ENCODE measurements at places on chromosomes 5 and 9.

GRCh38 chr9:21680590-21680989 lies 121.8 kb upstream of the MTAP start:
- H3K4me1 ChIP-seq: no peaks in the 10 kb centered on the region
- no peak overlapping the region for H3K4me3 ChIP-seq
- H3K27me3 ChIP-seq: peaks cover 3% of the 10 kb centered on the region
- no peak for DNase-seq

DNA sequence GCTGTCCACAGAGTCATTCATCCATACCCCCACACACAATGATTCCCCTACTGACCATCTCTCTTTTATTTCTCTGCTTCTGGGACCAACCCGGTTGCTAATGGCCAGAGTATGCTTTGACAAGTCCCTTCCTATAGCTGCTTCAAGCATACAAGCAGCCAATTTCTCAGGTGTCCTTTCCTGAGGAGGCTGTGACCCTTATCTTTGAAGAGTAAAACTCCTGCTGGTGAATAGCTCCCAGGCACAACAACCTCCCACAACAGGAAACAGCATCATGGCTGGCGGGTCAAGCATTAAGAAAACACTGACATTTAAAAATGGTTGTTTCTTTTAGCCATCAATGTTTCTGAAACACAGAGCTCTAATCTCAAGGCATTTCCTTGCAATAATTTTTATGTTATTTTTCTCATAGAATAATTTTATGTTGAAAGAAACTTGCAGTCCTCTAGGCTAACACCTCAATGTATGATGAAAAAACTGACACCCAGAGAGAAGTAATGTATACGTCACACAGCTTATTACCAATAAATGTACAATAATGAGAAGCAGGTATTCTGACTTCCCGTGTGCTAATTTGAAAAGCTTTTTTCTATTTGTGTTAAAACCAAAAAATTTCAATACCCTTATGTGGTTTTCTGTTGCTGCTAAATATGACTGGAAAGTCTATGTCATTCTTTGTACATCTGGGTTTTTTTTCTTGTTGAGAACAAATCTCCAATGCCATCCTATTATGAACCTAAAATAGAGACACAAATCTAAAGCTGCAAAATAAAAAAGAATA lies 7.5 kb upstream of the PAM start:
- no peaks in the 10 kb centered on the region for H3K4me1 ChIP-seq
- H3K4me3 ChIP-seq: no peak overlapping the region

GRCh38 chr9:6219981-6220380 lies 4.4 kb downstream of the IL33 start:
- no peaks in the 10 kb centered on the region for H3K36me3 ChIP-seq
- DNase-seq: no peak
- H3K27me3 ChIP-seq: peaks cover 4% of the 10 kb centered on the region
- no peak overlapping the region for H3K27ac ChIP-seq

GRCh38 chr5:39892708-39893107 lies 467.9 kb upstream of the DAB2 start:
- H3K36me3 ChIP-seq: no peaks in the 10 kb centered on the region
- no peaks in the 10 kb centered on the region for H3K4me1 ChIP-seq
- H3K27ac ChIP-seq: no peak overlapping the region
- DNase-seq: no peak
- no peaks in the 10 kb centered on the region for H3K27me3 ChIP-seq
- H3K4me3 ChIP-seq: no peak overlapping the region

- no peaks in the 10 kb centered on the region for H3K27me3 ChIP-seq
- no peak overlapping the region for H3K27ac ChIP-seq
- DNase-seq: no peak
- no peak overlapping the region for H3K4me3 ChIP-seq
- H3K4me1 ChIP-seq: no peaks in the 10 kb centered on the region
These were observed 1129.6 kb downstream of the PTPRD start for GRCh38 chr9:9483175-9483574.

GRCh38 chr5:137498301-137498735 lies 808 bp downstream of the SPOCK1 start:
- H3K36me3 ChIP-seq: no peaks in the 10 kb centered on the region
- H3K27me3 ChIP-seq: peaks cover 9% of the 10 kb centered on the region
- no peak for DNase-seq
- no peaks in the 10 kb centered on the region for H3K4me1 ChIP-seq
- no peak overlapping the region for H3K4me3 ChIP-seq

DNA sequence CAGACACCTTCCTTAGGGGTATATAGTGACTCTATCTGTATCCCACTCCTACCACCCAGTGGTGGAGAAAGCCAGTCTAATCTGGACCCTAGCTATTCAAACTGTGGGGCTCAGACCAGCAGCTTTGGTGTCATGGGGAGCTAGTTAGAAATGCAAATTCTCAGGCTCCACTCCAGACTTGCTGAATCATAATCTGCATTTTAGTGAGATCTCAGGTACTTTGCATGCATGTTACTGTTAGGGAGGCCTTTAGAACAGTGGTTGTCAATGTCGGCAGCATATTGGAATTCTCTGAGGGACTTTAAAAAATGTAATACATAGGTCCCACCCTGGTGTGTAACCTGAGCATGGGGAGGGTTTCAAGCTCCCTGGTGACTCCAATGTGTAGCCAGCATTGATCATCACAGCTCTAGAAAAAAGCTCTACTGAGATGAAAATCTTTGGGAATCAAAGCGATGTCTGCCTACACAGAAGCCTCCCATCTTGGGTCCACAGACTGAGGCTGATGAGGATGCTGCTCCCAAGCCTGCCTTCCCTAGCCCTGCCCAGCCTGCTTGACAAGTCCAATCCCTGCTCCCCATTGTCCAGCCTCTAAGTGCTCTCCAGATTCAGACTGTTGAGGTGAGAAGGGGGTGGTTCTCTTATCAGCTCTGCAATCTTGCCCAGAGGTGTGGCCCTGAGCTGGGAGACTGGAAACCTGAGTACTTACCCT lies 11.9 kb upstream of the GM2A start:
- H3K4me1 ChIP-seq: peaks cover 5% of the 10 kb centered on the region
- peaks cover 3% of the 10 kb centered on the region for H3K27me3 ChIP-seq

- no peaks in the 10 kb centered on the region for H3K4me1 ChIP-seq
- H3K36me3 ChIP-seq: no peaks in the 10 kb centered on the region
- no peaks in the 10 kb centered on the region for H3K27me3 ChIP-seq
- no peak overlapping the region for H3K4me3 ChIP-seq
- H3K27ac ChIP-seq: no peak overlapping the region
These were observed 62.5 kb downstream of the COL23A1 start for GRCh38 chr5:178527458-178528307.

GRCh38 chr9:107487521-107488374 lies 1.8 kb downstream of the KLF4 start:
- no peak overlapping the region for H3K27ac ChIP-seq
- DNase-seq: no peak
- peak overlapping the region; percentile 41 for H3K4me3 ChIP-seq
- H3K4me1 ChIP-seq: peaks cover 28% of the 10 kb centered on the region
- H3K36me3 ChIP-seq: no peaks in the 10 kb centered on the region
- H3K27me3 ChIP-seq: peaks cover 52% of the 10 kb centered on the region

GRCh38 chr9:135069558-135070197 lies 17.8 kb upstream of the OLFM1 start:
- H3K27ac ChIP-seq: no peak overlapping the region
- H3K4me3 ChIP-seq: no peak overlapping the region
- no peaks in the 10 kb centered on the region for H3K36me3 ChIP-seq
- H3K27me3 ChIP-seq: peaks cover 4% of the 10 kb centered on the region
- DNase-seq: no peak
- no peaks in the 10 kb centered on the region for H3K4me1 ChIP-seq

GRCh38 chr5:135386096-135386495 lies 12.9 kb downstream of the MACROH2A1 start:
- no peaks in the 10 kb centered on the region for H3K27me3 ChIP-seq
- DNase-seq: no peak
- no peak overlapping the region for H3K4me3 ChIP-seq
- no peak overlapping the region for H3K27ac ChIP-seq
- peaks cover 23% of the 10 kb centered on the region for H3K4me1 ChIP-seq
- H3K36me3 ChIP-seq: peaks cover 6% of the 10 kb centered on the region

- H3K4me3 ChIP-seq: no peak overlapping the region
- peaks cover 8% of the 10 kb centered on the region for H3K27me3 ChIP-seq
- DNase-seq: no peak
- no peak overlapping the region for H3K27ac ChIP-seq
- no peaks in the 10 kb centered on the region for H3K36me3 ChIP-seq
- H3K4me1 ChIP-seq: peaks cover 9% of the 10 kb centered on the region
These were observed 55.0 kb downstream of the RXRA start for GRCh38 chr9:134381272-134381661.

GRCh38 chr9:91178281-91179236 lies 183.2 kb downstream of the AUH start:
- H3K4me3 ChIP-seq: no peak overlapping the region
- H3K36me3 ChIP-seq: no peaks in the 10 kb centered on the region
- H3K27ac ChIP-seq: no peak overlapping the region
- H3K27me3 ChIP-seq: no peaks in the 10 kb centered on the region
- DNase-seq: peak; percentile 4
- peaks cover 27% of the 10 kb centered on the region for H3K4me1 ChIP-seq

DNA sequence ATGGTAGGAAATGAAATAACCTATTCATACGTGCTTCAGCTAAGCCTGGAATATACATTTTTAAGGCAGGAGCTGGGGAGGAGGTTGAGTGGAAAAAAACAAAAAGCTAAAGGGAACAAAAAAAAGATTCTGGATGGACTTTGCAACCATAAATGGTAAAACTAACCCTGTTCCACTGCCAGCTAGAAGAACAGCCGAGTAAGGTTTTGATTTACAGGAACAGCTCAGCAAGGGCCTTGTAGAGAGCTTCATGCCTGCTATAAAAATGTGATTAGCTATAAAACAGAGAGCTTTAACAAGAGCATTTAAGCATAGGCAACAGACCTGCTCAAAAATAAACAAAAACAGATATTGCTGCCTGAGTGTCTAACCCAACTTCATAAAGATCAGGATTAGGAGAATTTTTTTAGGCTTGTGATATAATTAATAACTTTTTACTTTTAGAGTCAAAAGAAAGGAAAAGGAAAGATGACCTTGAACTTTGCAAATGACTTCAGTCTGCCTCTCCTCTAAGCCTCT lies 194.8 kb downstream of the FBXL7 start:
- H3K27ac ChIP-seq: no peak overlapping the region
- H3K36me3 ChIP-seq: no peaks in the 10 kb centered on the region
- H3K4me3 ChIP-seq: no peak overlapping the region
- no peak for DNase-seq
- H3K4me1 ChIP-seq: no peaks in the 10 kb centered on the region

- H3K27me3 ChIP-seq: peaks cover 3% of the 10 kb centered on the region
- no peak overlapping the region for H3K4me3 ChIP-seq
- H3K36me3 ChIP-seq: no peaks in the 10 kb centered on the region
- peaks cover 18% of the 10 kb centered on the region for H3K4me1 ChIP-seq
These were observed 28.1 kb upstream of the RNU6ATAC start for GRCh38 chr9:134192311-134192950.

GRCh38 chr9:127405344-127406125 lies 8.6 kb downstream of the SLC2A8 start:
- no peak overlapping the region for H3K4me3 ChIP-seq
- no peak overlapping the region for H3K27ac ChIP-seq
- peaks cover 71% of the 10 kb centered on the region for H3K27me3 ChIP-seq
- H3K36me3 ChIP-seq: no peaks in the 10 kb centered on the region
- DNase-seq: no peak
- no peaks in the 10 kb centered on the region for H3K4me1 ChIP-seq

- no peaks in the 10 kb centered on the region for H3K27me3 ChIP-seq
- H3K4me1 ChIP-seq: no peaks in the 10 kb centered on the region
- no peak for DNase-seq
- no peak overlapping the region for H3K4me3 ChIP-seq
These were observed 774.7 kb upstream of the EDIL3 start for GRCh38 chr5:85159395-85159794.

GRCh38 chr9:37126214-37126788 lies 5.9 kb downstream of the ZCCHC7 start:
- H3K4me1 ChIP-seq: peaks cover 10% of the 10 kb centered on the region
- H3K36me3 ChIP-seq: peaks cover 3% of the 10 kb centered on the region
- no peak for DNase-seq

GRCh38 chr5:148179234-148179824 lies 11.0 kb downstream of the SPINK14 start:
- no peaks in the 10 kb centered on the region for H3K27me3 ChIP-seq
- H3K27ac ChIP-seq: no peak overlapping the region
- H3K4me1 ChIP-seq: no peaks in the 10 kb centered on the region
- DNase-seq: no peak

- no peak for DNase-seq
- no peaks in the 10 kb centered on the region for H3K36me3 ChIP-seq
- no peak overlapping the region for H3K27ac ChIP-seq
- no peaks in the 10 kb centered on the region for H3K27me3 ChIP-seq
- no peak overlapping the region for H3K4me3 ChIP-seq
These were observed 3.0 kb downstream of the DENND1A start for GRCh38 chr9:123926941-123927340.

- peaks cover 4% of the 10 kb centered on the region for H3K36me3 ChIP-seq
- H3K27ac ChIP-seq: no peak overlapping the region
- no peaks in the 10 kb centered on the region for H3K4me1 ChIP-seq
- H3K27me3 ChIP-seq: no peaks in the 10 kb centered on the region
- DNase-seq: no peak
These were observed 60.9 kb upstream of the GNE start for GRCh38 chr9:36319183-36319582.

DNA sequence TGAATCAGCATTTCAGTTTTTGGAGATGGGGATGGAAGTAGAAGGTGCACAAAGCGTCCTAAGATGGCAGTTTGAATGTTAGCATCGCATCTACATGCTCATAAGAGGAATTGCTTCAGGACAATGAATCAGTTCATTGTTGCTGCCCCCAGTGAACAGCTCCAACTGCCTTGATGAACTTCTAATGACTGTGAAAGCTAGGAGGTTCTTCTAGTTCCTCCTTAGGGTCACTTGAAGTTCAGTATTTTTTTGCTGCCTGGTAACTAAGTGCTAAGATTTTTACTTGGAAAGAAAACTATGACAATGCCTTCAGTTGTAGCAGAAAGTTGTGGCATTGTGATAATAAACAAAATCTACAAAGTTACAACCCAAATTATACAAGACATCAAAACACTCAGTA lies 271.6 kb downstream of the RAB3C start:
- DNase-seq: no peak
- no peak overlapping the region for H3K27ac ChIP-seq
- H3K27me3 ChIP-seq: no peaks in the 10 kb centered on the region
- H3K4me1 ChIP-seq: no peaks in the 10 kb centered on the region

DNA sequence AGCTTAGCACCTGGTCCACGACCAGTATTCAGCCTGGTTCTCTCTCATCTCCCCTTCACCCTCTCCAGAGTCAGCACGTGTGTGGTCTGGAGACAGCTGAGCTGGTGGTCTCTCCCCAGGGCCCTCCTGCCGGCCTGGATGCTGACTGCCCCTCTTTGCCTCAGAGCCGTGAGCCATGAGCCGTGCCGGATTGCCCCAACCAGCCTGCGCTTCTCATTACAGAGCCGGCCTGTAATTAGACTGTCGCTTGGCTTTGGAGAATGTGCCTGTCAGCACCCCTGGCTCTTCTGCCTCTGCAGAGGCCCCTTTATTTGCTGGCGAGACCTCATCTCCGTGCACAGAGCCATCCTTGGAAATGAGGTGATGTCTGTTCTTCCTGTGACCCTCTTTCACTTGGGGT lies 118.7 kb upstream of the BOD1 start:
- no peaks in the 10 kb centered on the region for H3K36me3 ChIP-seq
- no peak overlapping the region for H3K4me3 ChIP-seq
- H3K27ac ChIP-seq: no peak overlapping the region
- peaks cover 21% of the 10 kb centered on the region for H3K27me3 ChIP-seq

- no peak for DNase-seq
- no peaks in the 10 kb centered on the region for H3K36me3 ChIP-seq
- H3K27me3 ChIP-seq: no peaks in the 10 kb centered on the region
- no peak overlapping the region for H3K4me3 ChIP-seq
- H3K27ac ChIP-seq: no peak overlapping the region
- no peaks in the 10 kb centered on the region for H3K4me1 ChIP-seq
These were observed 1571.5 kb upstream of the WWC1 start for GRCh38 chr5:166719991-166720390.

Measured in T-cell (primary cell).